ENCODE measurements at places on chromosomes 7 and 10. TPM values are rescaled to one million over a fixed set of nuclear protein-coding genes. Genes with fewer than 3 reads are reported as not detected.

Gene OPN1SW
- total RNA-seq, result 2.1 TPM

Gene RSPH10B
- 0.06 TPM for total RNA-seq

Gene HTR5A
- total RNA-seq, result not detected

Gene ZNF239
- 4.1 TPM for total RNA-seq

Gene LRRTM3
- total RNA-seq, result not detected

Gene OGDHL
- not detected for total RNA-seq

Gene CBLL1
- 37.6 TPM for total RNA-seq

Gene NUPR2
- not detected for total RNA-seq

Gene GTF2IRD1
- 18.1 TPM for total RNA-seq

Gene PYROXD2
- 11.4 TPM for total RNA-seq

Gene ADAM22
- 0.19 TPM for total RNA-seq

Gene GPR158
- 2.1 TPM for total RNA-seq

Gene MYO1G
- total RNA-seq, result not detected

DNA sequence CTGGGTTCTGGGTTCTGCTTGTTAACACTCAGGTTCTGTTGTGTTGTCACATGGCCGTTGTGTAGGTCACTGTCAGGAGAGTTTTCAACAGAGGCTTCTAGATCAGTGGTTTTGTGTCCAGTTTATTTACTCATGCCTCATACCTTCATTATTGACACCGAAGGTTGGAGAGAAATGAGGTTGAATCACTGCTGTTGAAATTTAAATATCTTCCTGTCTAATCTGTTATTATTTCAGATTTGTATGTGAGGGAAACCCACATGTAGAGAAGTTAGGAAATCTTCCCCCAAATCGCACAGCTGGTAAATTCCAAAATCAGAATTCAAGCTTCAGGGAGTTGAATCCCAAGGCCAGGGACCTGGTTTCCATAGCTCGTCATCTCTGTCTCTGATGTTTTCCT, 28.3 kb upstream of the KLF6 start:
- DNase-seq, result peak; percentile 42

DNA sequence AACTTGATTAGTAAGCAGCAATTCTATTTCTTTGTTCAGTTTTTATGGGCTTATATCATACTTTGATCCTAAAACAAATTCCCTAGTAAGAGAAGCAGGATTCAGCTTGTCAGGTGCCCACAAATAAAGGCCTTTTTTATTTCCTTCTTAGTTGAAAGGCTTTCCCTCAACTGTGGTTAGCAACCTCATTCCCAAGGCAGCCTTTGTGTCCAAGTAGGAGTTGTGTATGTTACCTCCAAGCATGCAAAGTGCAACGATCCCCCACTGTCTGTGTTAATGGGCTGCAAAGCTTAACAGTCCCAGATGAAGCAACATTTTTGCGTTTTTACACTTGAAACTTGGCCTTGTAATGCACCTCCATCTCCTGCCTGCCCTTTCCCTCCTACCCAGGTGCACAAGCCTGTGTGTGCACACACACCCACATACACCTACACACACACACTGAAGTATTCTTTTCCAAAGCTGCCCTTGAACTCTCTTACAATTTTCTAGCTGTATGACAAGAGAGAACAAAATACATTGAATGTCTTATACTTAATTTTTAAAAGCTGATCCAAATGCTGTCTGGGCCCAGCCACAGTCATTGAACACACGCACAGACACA, 278.2 kb downstream of the SNX13 start:
- DNase-seq, result peak; percentile 42

GRCh38 chr7:136947347-136947746, 78.9 kb downstream of the CHRM2 start:
- DNase-seq, result no peak

- DNase-seq, result no peak
Observed at GRCh38 chr7:83276250-83276649, 113.6 kb upstream of the PCLO start.

GRCh38 chr7:155758348-155758747, 53.9 kb downstream of the SHH start:
- DNase-seq, result no peak

GRCh38 chr10:693506-693905, 4.0 kb upstream of the DIP2C start:
- DNase-seq, result no peak

DNA sequence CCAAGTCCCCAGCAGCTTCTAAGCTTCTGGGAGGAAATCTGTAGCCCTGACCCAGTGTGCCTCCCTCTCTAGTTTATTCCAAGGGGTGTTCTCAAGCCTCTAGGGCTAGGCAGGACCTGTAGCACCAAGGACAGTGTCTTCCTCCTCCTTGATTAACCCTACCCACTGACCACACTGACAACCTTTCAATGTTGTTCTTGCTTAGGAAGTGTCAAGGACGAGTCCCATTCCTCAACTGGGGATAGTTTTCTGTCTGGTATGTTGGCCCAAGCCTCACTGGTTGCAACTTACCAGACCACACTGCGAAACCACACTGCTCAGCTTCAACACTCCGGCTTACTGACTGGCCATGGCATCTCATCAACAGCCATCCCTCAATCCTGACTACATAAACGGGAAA, 100.0 kb downstream of the RNF216 start:
- no peak for DNase-seq

GRCh38 chr10:114932945-114933344, 5.0 kb upstream of the TRUB1 start:
- DNase-seq, result peak; percentile 19

GRCh38 chr10:50545846-50546245, 77.9 kb downstream of the SGMS1 start:
- no peak for DNase-seq

GRCh38 chr7:32659853-32660252, 164.6 kb downstream of the AVL9 start:
- DNase-seq, result no peak

DNA sequence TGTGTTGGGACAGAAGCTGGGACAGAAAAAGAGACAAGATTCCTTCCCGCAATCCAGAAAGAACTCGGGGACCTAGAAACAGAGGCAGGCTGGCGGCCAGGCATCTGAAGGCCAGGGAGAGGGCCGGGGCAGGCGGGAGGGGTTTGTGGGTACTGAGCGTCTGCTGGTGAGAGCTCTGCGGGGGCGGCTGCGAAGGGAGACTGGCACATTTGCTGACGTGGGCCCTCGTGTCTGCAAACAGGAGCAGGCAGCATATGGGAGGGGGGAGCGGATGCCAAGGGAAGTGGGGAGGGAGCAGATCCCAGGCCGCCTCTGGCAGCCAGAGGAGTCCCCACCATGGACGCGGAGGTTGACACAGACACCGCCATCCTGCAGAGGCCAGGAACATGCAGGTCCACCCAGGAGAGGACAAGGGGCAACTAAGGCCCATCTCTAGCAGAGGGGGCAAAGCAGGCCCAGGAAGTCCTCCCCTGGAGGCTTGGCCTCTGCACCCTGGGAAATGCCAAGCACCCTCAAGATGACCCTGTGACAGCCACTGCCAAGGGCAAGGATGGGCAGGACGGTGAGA, 32.2 kb downstream of the KCNH2 start:
- DNase-seq, result no peak

DNA sequence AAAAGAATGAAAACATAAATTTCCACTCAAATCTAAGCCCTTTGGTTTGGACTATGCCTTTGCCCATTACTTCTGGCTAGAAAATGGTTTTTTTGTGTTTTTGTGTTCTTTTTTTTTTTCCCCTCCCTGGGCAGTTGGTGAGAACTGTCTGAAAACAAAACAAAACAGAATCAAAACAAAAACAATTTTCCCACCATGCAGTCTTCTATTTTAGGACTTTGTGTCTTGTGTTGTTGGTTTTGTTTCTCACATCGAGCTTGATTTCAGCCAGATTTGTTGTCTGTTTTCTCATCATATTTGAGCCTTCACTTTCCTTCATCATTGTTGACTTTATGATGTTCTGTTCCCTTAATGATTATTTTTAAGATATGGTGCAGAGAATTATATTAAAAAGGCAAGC, 206.3 kb downstream of the MACC1 start:
- no peak for DNase-seq

- no peak for DNase-seq
Observed at GRCh38 chr10:125153703-125154490, 6.5 kb downstream of the CTBP2 start.

DNA sequence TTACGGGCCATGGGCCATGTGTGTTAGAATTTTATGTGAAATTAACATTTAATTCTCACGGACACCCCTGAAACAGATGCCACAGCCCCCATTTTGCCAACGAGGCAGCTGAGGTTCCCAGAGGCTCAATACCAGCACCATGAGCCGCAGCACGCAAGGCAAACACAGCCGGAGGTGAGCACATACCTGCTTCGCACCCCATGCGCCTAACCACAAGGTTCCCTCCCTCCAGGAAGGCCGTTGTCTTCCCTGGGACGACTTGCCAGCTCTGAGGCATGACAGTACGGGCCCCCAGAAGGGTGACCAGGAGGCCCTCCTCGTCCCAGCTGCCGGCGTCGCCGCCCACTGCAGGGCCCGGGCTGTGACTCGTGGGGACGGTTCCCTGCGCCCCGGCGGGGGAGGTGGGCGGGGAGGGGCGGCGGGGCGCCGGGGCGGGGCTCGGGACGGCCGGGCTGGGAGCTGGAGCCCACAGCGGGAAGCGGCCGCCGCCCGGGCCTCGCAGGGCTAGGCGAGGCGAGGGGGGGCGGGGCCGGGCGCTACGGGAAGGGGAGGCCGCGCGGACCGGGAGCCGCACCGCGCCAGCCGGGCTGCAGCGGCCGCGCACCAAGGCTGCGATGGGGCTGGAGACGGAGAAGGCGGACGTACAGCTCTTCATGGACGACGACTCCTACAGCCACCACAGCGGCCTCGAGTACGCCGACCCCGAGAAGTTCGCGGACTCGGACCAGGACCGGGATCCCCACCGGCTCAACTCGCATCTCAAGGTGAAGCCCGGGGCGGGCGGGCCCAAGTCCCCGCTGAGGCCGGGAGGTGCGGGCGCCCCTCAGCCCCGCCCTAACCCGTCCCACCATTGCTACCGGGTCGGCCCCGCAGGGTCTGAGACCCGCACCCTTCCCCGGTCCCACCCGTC, at the start of gene CAV2:
TSS of gene CAV2 (plus strand) at position 571 of the 910 bp plus-strand sequence. CDS start at position 615, 44 bp downstream.
- DNase-seq, result peak; percentile 71

GRCh38 chr10:79397575-79398303, 47.7 kb downstream of the ZCCHC24 start:
- DNase-seq, result no peak

DNA sequence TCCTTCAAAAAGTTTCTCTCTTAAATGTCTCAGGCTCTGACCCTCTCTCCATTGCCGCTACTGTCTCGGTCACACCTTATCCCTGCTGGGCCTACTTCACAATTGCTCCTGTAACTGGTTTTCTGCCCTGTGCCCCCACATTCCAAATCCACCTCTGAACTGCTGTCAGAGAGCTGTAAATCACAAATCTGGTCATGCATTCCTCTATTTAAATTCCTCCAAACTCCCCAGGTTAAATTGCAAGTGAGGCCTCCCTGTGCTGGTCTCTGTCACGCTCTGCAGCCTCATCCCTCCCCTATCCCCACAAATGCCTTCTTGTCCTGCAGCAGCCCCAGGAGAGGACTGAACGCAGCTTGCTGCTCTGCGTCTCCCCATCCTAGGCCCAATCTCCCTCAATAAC, 40.4 kb upstream of the CDCA7L start:
- no peak for DNase-seq

DNA sequence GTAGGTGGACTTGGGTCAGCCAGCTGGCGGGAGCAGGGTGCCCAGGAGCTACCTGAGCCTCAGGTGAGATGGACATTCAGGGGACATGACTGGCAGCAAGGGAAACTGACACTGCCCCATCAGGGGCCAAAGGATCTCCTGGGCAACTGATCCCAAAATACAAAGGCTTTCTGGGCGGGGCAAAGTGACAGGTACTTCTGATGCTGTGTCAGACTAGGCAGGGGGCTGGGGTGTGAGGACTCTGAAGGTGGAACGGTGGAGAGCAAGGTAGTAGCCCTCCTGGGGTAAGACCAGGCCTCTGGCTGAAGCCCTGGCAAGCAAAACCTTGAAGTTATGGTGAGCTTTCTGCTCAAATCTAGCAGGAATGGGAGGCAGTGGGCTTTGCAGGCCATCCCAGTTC, 4.4 kb downstream of the OPN4 start:
- no peak for DNase-seq

GRCh38 chr7:148782757-148783456, 84.2 kb downstream of the CUL1 start:
- DNase-seq, result no peak

DNA sequence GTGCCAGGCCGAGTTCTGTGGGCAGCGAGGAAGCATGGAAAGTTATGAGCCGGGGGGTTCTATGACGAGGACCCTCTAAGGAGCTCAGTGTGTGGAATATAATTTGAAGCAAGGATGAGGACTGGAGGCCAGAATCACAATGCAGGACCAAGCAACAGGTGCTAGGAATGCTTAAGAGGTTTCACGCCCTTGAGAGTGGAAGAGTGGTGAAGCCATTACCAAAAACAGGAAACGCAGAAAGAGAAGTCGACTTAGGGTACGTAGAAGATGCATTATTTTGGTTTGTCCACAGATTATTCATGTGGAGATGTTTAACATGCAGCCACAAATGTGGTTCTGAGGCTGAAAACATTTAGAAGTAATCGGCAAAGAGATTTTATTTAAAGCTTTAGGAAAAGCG, 78.7 kb downstream of the PIP4K2A start:
- no peak for DNase-seq

- no peak for DNase-seq
Observed at GRCh38 chr7:140927351-140927750, 2.6 kb upstream of the BRAF start.

- no peak for DNase-seq
Observed at GRCh38 chr7:105339404-105340323, 49.1 kb downstream of the SRPK2 start.

GRCh38 chr7:141071855-141072547, 1.9 kb upstream of the TMEM178B start:
- DNase-seq, result no peak

- peak; percentile 48 for DNase-seq
Observed at GRCh38 chr10:21427804-21428481, 97.5 kb downstream of the SKIDA1 start.

- DNase-seq, result peak; percentile 85
Observed at GRCh38 chr10:72276421-72277339, 3.0 kb downstream of the DDIT4 start.

DNA sequence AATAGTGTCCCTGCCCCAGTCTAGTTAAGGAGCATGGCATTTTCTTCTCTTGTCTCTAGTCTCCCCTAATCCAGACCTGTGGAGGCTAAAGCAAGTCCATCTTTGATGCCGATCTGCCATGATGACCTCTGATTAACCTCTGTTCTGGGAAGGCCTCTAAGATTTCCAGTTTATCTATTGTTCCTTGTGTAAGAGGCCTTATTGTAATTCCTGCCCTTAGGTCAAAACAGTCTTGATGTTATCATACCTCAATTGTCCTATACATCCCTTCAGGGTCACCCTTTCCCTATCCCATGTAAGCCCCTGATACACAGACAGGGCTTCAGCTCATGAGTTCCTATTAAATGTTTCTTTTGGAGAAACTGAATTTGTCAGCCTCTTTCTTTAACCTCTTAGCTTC, 4.9 kb upstream of the ZMIZ2 start:
- no peak for DNase-seq

GRCh38 chr10:4107285-4107851, 322.4 kb upstream of the KLF6 start:
- DNase-seq, result no peak
